ENCODE measurements at places on chromosomes 7 and 10. TPM values are rescaled to one million over a fixed set of nuclear protein-coding genes. Genes with fewer than 3 reads are reported as not detected.

Gene VGF
- total RNA-seq, result not detected

Gene TAS2R41
- total RNA-seq, result not detected

Gene ADAM12
- total RNA-seq, result 16.0 TPM

- H3K27ac ChIP-seq, result no peak overlapping the region
- no peak for DNase-seq
- H3K4me3 ChIP-seq, result no peak overlapping the region
- no peaks in the 10 kb centered on the region for H3K27me3 ChIP-seq
Measured at GRCh38 chr10:47379445-47379785, 4.7 kb downstream of the ZNF488 start.

DNA sequence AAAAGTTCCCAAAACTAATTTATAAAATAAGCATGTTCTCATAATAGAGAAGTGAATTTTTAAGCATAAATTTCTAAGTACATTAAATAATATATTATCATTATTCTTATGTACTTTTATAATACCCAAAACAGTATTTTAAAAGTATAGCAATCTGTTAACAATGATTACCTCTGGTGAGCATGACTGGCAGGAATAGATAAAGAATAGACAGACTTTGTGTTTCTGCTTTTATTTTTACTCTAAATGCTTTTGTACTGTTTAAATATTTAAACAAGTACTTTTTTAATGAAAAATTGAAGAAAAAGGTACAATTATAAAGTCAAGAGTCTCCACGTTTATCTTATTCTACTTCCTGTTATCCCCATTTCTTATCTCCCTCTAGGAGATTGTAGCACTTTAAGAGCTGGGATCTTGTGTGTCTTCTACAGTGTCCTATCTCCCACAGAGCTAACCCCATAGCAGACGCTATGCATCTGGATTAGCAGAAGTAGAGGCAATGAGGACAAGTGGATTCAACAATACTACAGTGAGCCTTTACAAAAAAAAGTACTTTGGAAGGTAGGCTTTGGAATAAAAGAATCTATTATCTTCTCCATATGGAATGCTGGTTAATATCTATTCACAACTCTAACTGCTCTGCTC is 42.9 kb downstream of the IDE start:
- no peak overlapping the region for H3K27ac ChIP-seq
- no peak for DNase-seq
- no peaks in the 10 kb centered on the region for H3K4me1 ChIP-seq
- no peak overlapping the region for H3K4me3 ChIP-seq

DNA sequence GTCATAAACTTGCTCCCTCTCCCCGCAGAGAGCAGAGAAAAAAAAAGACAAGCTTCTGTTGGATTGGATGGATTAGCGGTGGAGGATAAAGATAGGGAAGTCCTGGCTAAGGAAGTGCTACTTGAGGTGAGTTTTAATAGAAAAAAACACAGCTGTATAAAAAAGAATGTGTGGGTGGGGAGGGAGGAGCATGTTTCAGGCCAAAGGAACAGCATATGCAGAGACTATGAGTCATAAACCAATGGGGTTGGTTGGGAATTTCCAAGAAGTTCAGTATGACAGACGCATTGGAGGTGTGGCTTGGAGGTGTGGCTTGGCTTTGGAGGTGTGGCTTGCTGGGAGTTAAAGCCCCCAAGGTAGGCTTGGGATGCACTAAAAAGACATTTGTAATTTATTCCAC is 103.0 kb upstream of the LSM8 start:
- DNase-seq, result no peak
- H3K27me3 ChIP-seq, result no peaks in the 10 kb centered on the region
- H3K36me3 ChIP-seq, result no peaks in the 10 kb centered on the region
- no peak overlapping the region for H3K27ac ChIP-seq

DNA sequence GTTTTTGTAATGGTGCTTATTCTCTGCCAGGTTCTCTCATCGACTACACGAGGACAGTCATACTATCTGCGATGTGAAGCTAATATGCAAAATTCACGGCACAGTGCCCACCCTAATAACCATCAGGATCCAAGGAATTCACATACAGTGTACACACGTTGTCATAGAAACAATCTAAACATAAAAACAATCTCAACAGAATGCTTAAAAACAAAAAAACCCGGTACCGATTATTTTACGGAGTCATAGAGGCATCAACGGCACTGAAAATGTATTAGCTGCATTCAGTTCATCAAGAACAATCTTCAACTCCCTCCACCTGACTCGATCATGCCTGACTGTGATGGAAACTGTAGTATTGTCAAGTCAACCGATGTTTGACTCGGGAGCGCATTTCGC is 628 bp downstream of the MRPS33 start:
- H3K4me3 ChIP-seq, result peak overlapping the region; percentile 71
- peak; percentile 68 for DNase-seq
- peaks cover 3% of the 10 kb centered on the region for H3K4me1 ChIP-seq
- H3K27ac ChIP-seq, result peak overlapping the region; percentile 96
- peaks cover 3% of the 10 kb centered on the region for H3K36me3 ChIP-seq

Data from muscle of leg (tissue), 16 donors.